ENCODE measurements at places on chromosomes 12 and 14. TPM values are rescaled to one million over a fixed set of nuclear protein-coding genes. Genes with fewer than 3 reads are reported as not detected.

Gene CRY1
- total RNA-seq, result 8.1 TPM

Gene HCAR1
- 0.28 TPM for total RNA-seq

Gene NKX2-8
- total RNA-seq, result not detected

Gene B4GALNT3
- 38.8 TPM for total RNA-seq

Gene SPIC
- total RNA-seq, result not detected

Gene KERA
- total RNA-seq, result not detected

Gene HOXC9
- total RNA-seq, result not detected

Gene LHX5
- total RNA-seq, result not detected

GRCh38 chr14:69443296-69443805 is 41.2 kb upstream of the PLEKHD1 start:
- DNase-seq, result no peak
- no peak overlapping the region for H3K27ac ChIP-seq
- H3K36me3 ChIP-seq, result peaks cover 4% of the 10 kb centered on the region
- no peaks in the 10 kb centered on the region for H3K4me1 ChIP-seq
- H3K4me3 ChIP-seq, result no peak overlapping the region

GRCh38 chr12:1467710-1468109 is 126.7 kb downstream of the FBXL14 start:
- no peak overlapping the region for H3K4me3 ChIP-seq
- no peak overlapping the region for H3K27ac ChIP-seq
- H3K4me1 ChIP-seq, result peaks cover 24% of the 10 kb centered on the region
- no peak for DNase-seq

DNA sequence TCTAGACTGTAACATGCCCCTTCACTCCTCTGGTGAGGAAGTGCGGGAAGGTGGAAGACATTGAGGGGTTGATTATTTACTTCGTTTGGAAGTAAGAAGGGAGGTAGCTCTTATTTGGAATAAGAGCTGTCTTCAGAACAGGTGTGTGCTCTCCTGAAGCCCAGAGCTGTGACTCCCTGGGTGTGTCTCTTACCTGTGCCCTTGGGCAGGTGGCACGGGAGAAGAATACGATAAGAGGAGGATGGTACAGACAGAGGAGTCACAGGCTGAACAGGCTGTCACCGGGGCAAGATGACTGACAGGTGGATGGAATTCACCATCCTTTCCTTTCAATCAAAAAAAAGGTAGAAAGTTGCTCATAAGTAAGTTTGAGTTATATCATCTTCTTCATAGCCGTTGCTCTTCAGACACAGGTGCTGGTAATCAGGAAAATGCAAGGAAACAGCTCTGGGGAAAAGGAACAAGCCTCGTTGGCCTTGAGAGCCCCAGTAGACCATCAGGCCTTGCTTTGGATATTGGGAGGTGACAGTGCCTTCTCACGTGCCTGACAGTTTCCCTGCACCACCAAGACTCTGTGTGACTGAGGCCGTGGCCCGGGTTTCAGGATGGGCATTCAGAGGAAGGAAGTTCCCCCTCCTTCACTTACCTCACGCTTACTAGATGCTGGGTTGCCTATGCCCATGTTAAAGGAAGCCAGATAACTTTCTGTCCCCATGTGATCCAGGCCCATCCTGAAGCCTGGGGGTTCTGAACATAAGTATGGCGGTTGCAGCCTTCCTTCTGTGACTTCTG is 120.4 kb downstream of the ETV6 start:
- peaks cover 6% of the 10 kb centered on the region for H3K36me3 ChIP-seq
- H3K27ac ChIP-seq, result no peak overlapping the region
- no peaks in the 10 kb centered on the region for H3K27me3 ChIP-seq
- H3K4me1 ChIP-seq, result peaks cover 28% of the 10 kb centered on the region
- H3K4me3 ChIP-seq, result no peak overlapping the region
- DNase-seq, result no peak

GRCh38 chr12:84463741-84464495 is 448.7 kb downstream of the SLC6A15 start:
- H3K27ac ChIP-seq, result no peak overlapping the region
- no peak overlapping the region for H3K4me3 ChIP-seq
- H3K4me1 ChIP-seq, result no peaks in the 10 kb centered on the region
- no peaks in the 10 kb centered on the region for H3K36me3 ChIP-seq
- no peak for DNase-seq
- H3K27me3 ChIP-seq, result no peaks in the 10 kb centered on the region

DNA sequence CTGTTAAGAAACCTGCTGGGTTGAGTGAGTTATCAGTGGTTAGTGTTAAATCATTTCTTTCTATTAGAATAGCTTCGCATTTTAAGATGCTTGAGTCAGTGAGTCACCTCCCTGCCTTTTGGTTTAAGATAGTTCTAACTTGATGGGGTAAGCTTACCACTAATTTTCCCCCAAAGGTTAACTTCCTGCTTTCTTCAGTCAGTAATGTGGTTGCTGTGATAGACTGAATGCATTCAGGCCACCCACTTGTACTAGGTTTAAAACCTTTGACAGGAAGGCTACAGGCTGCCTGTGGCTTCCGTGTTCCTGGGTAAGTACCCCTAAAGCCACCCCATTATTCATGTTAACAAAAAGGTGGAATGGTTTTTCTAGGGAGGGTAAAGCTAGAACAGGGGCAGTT is 25.3 kb downstream of the CLEC2A start:
- no peaks in the 10 kb centered on the region for H3K27me3 ChIP-seq
- H3K4me3 ChIP-seq, result no peak overlapping the region
- H3K36me3 ChIP-seq, result no peaks in the 10 kb centered on the region

DNA sequence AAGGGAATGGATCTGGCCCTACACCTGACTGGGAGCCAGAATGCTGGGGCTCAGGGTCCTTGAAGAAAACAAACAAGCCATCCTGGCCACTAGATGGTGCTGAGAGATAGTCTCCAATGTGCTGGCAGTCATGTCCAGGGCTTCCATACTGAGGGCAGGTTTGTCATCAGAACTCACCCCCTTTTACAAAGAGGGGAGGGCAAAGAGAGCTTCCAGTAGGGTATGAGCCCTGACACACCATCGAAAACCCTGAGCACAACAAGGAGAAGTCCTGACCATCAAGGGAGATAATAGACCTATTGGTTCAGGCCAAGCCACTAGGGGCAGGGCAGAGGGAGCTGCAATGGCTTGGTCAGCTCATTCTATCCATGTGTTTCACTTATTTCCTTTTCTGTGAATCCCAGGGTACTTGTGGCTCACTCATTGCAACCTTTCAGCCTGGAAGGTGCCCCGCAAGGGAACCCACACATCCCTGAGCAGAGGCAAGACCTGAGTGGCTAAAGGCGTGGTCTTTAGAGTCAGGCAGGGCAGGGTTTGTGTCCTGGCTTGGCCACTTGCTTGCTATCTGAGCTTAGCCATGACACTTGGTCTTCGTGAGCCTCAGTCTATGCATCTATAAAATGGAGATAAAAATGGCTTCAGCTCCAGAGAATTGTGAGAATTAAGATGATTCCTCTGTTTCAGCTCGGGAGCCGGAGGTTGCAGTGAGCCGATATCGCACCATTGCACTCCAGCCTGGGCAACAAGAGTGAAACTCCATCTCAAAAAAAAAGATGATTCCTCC is 6.2 kb upstream of the PLEKHH1 start:
- H3K4me3 ChIP-seq, result no peak overlapping the region
- H3K4me1 ChIP-seq, result peaks cover 5% of the 10 kb centered on the region
- DNase-seq, result peak; percentile 22
- H3K27ac ChIP-seq, result no peak overlapping the region

DNA sequence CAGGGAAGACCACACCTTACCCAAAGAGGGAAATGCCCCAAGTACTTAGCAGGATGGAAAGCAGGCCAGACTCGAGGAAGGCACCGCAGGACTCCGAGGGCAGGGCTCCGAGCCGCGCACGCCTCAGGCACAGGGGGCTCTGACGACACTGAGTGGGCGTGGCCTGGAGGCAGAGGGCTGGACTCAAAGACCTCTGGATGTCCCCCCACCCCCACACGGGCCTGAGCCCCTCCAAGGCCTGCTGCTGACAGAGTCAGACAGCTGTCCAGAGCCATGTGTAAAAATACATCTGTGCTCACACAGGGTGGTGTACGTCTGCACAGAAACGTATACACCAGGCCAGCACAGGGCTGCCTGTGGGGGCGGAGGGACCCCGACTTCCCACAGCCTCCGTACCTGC is 1.4 kb downstream of the AKT1 start:
- peak overlapping the region; percentile 87 for H3K27ac ChIP-seq
- peak overlapping the region; percentile 85 for H3K4me3 ChIP-seq
- no peaks in the 10 kb centered on the region for H3K27me3 ChIP-seq
- no peak for DNase-seq

DNA sequence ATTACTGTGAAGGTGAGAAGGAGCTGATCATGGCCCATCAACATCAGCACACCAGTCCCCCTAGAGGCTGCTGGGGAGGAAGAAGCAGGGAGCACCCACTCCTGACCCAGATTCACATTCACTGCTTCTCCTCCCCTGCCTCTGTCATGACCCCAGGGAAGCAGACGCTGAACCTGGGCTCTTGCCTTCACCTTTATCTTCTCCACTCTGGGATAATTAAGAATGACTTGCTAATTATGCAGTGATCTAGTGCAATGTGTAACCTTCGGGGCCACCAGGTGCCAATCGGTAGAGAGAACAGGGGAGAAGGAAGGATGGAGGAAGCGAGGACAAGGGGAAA is 44.4 kb upstream of the IQSEC3 start:
- no peaks in the 10 kb centered on the region for H3K4me1 ChIP-seq
- no peak for DNase-seq
- H3K27ac ChIP-seq, result no peak overlapping the region
- H3K27me3 ChIP-seq, result no peaks in the 10 kb centered on the region

DNA sequence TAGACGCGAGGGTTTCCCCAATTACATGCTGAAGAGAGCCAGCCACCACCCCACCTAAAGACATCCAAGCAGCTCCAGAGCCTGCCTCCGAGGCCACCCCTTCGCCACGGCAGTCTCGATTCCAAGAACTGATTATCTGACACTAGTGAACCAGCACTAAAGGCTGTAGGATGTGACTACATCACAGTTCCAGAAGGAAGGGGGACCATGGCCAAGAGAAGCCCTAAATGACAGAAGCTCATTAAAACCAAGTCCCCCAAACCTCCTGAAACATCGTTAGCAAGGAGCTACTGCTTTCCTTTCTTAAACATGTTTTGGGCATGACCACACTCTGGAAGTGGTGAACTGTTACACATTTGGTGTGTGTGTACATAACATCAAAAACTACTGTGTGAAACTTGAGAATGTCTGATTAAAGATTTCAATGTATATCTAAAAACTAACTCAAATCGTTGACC is 88.2 kb downstream of the DUSP16 start:
- peak overlapping the region; percentile 67 for H3K27ac ChIP-seq
- H3K36me3 ChIP-seq, result peaks cover 23% of the 10 kb centered on the region
- H3K4me3 ChIP-seq, result no peak overlapping the region
- H3K4me1 ChIP-seq, result peaks cover 5% of the 10 kb centered on the region

DNA sequence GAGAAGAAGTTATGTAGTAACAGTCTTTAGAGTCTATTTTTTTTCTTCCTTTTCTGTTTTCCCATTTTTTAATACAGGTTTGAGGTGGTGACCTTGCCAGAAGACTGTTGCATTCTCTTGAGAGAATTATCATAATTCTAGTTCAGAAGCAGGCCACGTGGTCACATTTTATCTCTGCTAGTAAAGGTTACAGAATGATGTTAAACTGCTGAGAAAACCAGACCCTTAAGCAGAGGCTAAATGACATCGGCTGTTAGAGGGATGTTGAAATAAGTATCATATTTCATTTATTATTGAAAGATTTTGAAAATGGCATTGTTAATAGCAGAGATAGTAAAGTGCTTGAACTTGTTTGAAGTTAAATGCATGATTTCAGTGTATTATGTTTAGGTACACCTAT is 49.2 kb downstream of the BRMS1L start:
- H3K27me3 ChIP-seq, result no peaks in the 10 kb centered on the region
- no peak for DNase-seq
- no peak overlapping the region for H3K4me3 ChIP-seq
- no peaks in the 10 kb centered on the region for H3K36me3 ChIP-seq
- H3K4me1 ChIP-seq, result peaks cover 14% of the 10 kb centered on the region
- H3K27ac ChIP-seq, result no peak overlapping the region

DNA sequence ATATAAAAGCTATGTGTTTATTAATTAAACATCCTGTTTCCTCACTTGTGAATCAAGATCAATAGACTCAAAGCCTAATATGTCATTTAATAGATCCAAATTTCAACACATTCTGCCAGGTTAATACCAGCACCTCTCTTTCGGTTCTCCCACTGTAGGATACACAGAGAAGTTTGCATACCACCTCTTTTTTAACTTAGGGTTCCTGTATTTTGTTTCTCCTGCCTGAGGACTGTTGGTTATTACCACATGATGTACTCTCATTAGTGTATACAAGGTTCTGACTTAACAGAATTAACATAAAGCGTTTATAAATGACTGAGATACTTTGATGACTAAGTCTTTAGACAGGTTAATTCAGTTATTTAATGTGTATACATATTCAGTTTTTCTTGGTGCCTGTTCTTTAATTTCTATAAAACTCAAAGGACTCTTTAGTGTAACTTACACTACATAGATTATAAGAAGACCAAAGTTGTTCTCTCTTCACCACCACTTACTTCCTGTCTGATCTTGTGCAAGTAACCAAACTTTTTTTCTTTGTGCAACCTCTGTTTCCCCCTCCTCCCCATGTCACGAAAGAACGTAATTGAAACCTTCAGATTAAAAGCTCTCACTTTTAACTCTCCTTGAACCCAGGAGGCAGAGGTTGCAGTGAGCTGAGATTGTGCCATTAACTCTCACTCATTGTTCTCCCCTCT is 89.8 kb upstream of the DNM1L start:
- no peaks in the 10 kb centered on the region for H3K4me1 ChIP-seq
- no peak overlapping the region for H3K4me3 ChIP-seq
- no peak overlapping the region for H3K27ac ChIP-seq
- DNase-seq, result no peak
- H3K36me3 ChIP-seq, result peaks cover 39% of the 10 kb centered on the region

GRCh38 chr12:109811624-109811995 is 21.6 kb downstream of the TRPV4 start:
- H3K27ac ChIP-seq, result no peak overlapping the region
- H3K36me3 ChIP-seq, result no peaks in the 10 kb centered on the region
- no peak overlapping the region for H3K4me3 ChIP-seq
- no peak for DNase-seq

DNA sequence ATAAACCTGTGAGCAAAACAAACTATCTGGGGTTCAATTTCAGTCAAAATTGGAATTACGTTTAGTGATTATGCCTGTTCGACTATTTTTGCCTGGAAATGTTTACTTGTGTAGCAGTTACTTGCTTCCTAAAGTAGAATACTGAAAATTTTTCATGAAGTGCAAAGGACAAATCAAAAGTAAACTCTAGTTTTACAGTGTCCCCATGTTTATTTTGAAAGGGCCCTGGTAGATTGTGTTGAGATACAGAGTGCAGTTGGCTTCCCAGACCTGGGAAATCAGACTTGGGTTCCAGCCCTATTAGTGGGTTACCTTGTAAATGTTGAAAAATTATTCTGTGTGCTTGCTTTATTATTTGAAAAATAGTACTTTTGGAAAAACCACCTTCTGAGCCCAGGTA is 17.3 kb downstream of the KLRB1 start:
- H3K4me1 ChIP-seq, result no peaks in the 10 kb centered on the region
- no peaks in the 10 kb centered on the region for H3K27me3 ChIP-seq
- H3K27ac ChIP-seq, result no peak overlapping the region
- no peak for DNase-seq

DNA sequence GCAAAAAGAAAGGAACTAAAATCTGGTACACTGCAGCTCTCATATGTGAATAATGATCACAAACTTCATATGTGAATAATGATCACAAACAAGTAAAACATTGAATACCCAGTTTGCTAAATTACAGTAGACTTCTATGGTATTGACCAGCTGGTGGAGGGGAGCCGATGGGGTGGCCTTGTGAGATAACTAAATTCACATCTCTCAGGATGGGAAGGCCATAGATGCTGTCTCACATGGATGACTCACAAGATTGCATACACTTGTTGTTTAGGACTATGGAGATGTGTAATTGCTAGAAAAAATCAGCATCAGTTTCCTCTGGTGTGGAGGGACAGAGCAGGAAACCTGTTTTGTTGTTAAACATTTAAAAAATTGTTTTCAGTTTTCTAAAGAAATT is 49.2 kb downstream of the ACACB start:
- no peak overlapping the region for H3K4me3 ChIP-seq
- no peaks in the 10 kb centered on the region for H3K27me3 ChIP-seq
- no peak overlapping the region for H3K27ac ChIP-seq
- peaks cover 8% of the 10 kb centered on the region for H3K36me3 ChIP-seq

All from heart right ventricle (tissue), 16 donors.